ENCODE measurements at places on chromosomes 2 and 18.

- no peak for DNase-seq
Observed at GRCh38 chr2:194385376-194385775, 1271.7 kb upstream of the SLC39A10 start.

DNA sequence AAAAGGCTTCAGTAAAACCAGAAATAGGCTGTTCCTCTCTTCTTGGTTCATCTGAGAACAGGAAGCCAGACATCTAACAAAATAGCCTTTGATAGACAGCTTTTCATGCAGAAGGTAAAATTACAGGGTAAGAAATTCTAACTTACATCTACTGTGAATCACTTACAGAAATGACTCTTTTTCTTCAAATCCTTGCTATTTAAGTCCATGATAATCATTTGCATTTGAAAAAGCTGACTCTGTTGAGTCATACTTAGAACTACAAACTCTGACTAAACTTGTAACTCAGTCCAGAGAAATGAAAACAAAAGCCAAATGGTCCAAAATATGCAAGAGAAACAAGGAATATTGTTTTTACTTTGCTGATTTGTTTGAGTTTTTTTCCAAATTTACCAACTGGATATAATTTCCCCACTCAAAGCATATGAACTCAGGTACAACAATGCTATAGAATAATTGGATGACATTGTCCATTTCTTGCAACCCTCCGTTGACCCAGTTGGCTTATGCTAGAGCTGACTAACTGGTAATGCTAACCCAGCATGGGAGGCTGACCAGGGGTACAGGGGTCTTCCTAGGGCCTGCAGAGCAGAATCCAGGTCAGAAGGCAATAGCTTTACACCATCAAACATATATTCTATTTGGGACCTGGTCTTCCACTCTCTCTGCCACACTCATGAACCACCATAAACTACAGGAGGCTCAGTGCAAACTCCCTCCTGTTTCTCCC, 18.8 kb upstream of the MREG start:
- no peak for DNase-seq

DNA sequence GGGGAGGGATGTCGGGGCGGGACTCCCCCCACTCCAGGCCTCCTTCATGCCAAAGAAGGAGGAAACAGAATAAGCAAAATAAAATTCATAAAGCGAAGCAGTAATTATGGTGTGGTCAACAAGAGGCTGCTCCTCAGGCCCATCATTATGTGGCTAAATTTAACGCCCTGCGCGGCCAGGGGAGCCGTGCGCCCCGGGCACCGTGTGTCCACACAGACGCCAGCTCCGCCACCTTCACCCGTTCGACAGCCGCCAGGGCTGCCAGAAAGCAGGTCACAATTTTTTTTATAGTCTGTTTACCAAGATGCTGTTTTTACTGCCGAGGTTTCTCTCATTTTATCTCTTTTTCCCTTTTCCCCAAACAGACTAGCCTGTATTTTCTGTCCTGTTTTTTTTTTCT, 31.0 kb downstream of the NHEJ1 start:
- DNase-seq = no peak

GRCh38 chr2:219752726-219753125, 125.3 kb downstream of the SLC4A3 start:
- no peak for DNase-seq

DNA sequence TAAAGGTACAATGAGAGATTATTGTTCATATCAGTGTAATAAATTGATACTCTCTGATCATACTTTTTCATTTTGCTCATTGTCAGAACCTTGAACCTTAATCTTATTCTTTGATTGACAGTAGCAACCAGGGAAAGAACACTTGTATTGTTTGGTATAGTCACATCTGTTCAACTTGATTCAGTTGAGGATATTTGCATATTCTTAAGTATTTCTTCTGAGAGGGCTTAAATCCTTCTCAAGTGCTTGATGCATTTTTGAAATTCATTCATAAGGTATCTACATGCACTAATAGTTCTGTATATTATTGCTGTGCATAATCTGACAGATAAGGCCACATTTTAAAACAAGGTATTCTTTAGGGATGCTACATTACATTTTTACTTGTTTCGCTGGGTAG, 118.9 kb downstream of the EHBP1 start:
- DNase-seq = no peak

DNA sequence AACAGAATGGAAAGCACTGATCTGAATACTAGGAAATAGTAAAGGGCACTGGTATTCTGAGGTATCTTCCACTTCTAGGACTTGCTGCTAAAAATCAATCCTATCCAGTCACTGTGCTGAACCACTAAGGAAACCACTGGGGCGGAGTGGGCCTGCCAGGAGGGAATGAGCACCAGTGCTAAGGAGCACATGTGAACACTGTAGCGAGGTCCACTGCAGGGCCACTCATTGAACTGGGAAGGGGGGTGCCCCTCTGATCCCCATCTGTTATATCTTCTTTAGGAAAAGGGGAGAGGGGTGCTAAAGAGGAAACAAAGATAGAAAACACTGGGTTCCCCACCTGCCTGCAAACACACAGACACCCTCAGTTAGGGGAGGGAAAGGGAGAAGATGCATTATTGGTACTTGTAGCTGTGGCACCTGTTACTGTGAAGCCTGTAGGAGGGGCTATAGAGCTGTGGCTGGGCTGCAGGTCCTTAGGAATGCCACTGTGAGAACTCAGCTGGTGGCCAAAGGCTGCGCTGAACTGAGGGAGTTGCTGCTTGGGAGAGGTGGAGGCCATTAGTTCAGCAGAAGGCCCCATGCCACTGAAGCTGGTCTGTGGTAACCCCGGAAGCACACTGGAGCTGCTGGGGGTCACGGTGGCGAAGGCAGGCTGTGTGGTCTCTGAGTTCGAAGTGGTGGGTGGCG, 81.8 kb downstream of the INO80D start:
- DNase-seq = peak; percentile 6

DNA sequence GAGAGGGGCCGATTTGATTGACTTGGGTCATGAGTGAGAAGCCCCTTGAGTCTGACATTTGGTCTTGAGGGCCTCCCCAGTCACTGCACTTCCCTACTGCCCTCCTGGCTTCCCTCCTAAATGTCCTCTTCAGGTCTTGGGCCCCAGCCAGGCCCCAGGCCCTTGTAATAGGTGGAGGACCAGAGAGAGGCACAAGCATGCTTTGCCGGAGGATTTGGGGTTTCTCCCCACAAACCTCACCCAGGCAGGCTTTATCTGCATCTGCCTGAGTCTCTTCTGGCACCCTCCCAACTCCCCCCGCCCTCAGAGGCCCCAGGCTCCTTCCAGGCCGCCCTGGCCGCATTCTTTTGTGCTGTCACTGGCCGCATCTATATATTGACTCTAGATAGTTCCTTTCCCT, 270.7 kb downstream of the HAUS1 start:
- no peak for DNase-seq

All from activated T-cell treated with anti-CD3 and anti-CD28 coated beads for 48 hours (primary cell).